ENCODE measurements at places on chromosomes 6 and 20.

- no peak for DNase-seq
These were observed 87.0 kb downstream of the ZMYND8 start for GRCh38 chr20:47269309-47270165.

- peak; percentile 17 for DNase-seq
These were observed 32.3 kb upstream of the DUSP22 start for GRCh38 chr6:259901-260508.

DNA sequence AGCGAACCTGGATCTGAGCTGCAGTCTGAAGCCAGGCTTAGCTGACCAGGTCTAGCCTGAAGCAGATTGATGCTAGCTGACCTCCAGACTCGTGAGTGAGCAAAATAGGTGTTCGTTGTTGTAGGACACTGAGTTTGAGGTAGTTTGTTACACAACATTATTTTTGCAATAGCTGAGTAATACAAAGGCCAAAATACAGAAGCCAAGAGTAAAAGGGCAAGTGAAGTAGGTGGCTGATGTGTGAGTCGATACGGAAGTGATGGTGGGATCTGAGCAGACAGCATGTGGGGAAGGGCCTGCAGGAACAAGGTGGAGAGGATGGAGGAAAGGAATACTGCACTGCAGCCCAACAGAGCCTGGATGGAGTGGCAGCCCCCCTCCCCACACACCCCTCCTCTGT, 8.5 kb upstream of the SPATS1 start:
- no peak for DNase-seq

GRCh38 chr20:51097351-51098120, 74.6 kb upstream of the KCNG1 start:
- no peak for DNase-seq

DNA sequence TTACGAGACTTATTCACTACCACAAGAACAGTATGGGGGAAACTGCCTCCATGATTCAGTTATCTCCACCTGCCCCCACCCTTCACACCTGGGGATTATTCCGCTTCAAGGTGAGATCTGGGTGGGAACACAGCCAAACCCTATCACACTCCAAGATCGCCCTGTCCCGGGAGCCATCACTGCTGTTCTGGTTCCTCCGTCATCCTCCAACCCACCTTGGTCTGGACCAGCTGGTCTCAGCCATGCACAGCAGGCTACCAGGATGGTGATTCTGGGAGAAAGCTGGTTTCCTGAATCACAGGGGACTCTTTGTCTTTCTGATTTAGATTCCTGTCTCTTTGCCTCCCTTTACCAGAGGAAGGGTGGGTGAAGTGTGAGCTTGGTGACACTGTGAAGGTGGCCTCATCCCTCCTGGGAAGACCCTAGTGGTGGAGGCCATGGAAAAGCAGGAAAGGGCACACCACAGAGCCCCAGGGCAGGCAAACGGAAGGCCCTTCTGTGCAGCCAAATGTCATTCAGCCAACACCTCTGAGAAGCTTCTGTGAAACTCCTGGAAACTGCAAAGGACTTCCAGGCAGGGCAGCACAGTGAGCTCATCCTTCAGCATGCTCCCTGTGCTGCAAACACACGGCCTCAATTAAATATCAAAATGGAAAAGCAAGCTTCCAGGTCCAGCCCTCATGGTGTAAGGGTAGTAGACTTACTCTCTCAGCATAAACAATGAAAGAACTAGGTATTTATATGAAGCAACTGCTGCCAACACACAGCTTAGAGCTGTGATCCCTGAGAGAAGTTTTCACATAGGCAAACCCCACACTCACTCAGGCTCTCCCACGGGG, 169.8 kb downstream of the ANKRD60 start:
- DNase-seq: no peak

All from CD4-positive, alpha-beta T cell treated with Interleukin-15 for 4 hours (primary cell).